ENCODE measurements at places on chromosomes 1 and 21. TPM values are rescaled to one million over a fixed set of nuclear protein-coding genes. Genes with fewer than 3 reads are reported as not detected.

- H3K4me3 ChIP-seq, result no peak overlapping the region
- H3K27ac ChIP-seq, result peak overlapping the region; percentile 60
- H3K4me1 ChIP-seq, result peaks cover 4% of the 10 kb centered on the region
- no peak for DNase-seq
- no peaks in the 10 kb centered on the region for H3K27me3 ChIP-seq
Observed at GRCh38 chr1:244139655-244140054, 88.6 kb downstream of the ZBTB18 start.

GRCh38 chr1:13790290-13791030 is 90.5 kb downstream of the PRDM2 start:
- peaks cover 2% of the 10 kb centered on the region for H3K4me1 ChIP-seq
- H3K27me3 ChIP-seq, result no peaks in the 10 kb centered on the region
- DNase-seq, result no peak
- peaks cover 5% of the 10 kb centered on the region for H3K36me3 ChIP-seq
- H3K4me3 ChIP-seq, result no peak overlapping the region

DNA sequence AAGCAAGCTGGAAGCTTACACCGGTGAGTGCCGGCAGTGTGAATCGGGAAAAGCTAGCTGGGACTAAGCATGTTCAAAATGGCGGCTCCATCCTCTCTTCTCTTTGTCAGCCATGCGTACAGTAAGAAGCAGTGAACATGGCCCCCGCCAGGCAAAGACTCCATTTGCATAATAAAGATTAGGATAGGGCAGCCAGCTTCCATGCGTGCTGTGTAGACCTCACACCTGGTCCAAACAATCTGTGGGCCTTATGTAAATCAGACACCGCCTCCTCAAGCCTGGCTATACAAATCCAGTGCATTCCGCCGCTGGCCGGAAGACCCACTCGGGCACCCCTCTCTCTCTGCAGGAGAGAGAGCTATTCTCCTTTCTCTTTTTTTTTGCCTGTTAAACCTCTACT is 150.3 kb downstream of the TIAM1 start:
- no peak overlapping the region for H3K27ac ChIP-seq
- no peaks in the 10 kb centered on the region for H3K27me3 ChIP-seq
- peaks cover 19% of the 10 kb centered on the region for H3K36me3 ChIP-seq
- H3K4me3 ChIP-seq, result no peak overlapping the region
- no peaks in the 10 kb centered on the region for H3K4me1 ChIP-seq
- DNase-seq, result no peak

GRCh38 chr1:164320790-164321731 is 237.9 kb upstream of the PBX1 start:
- peak; percentile 36 for DNase-seq
- peak overlapping the region; percentile 72 for H3K4me3 ChIP-seq
- peaks cover 13% of the 10 kb centered on the region for H3K4me1 ChIP-seq
- no peaks in the 10 kb centered on the region for H3K27me3 ChIP-seq
- no peaks in the 10 kb centered on the region for H3K36me3 ChIP-seq

- no peak overlapping the region for H3K27ac ChIP-seq
- DNase-seq, result no peak
- H3K27me3 ChIP-seq, result peaks cover 21% of the 10 kb centered on the region
- no peaks in the 10 kb centered on the region for H3K36me3 ChIP-seq
- peaks cover 5% of the 10 kb centered on the region for H3K4me1 ChIP-seq
Observed at GRCh38 chr1:184380468-184380867, 6.4 kb upstream of the C1orf21 start.

GRCh38 chr1:78091215-78091813 is 45.5 kb downstream of the GIPC2 start:
- H3K4me3 ChIP-seq, result no peak overlapping the region
- DNase-seq, result no peak
- no peak overlapping the region for H3K27ac ChIP-seq
- peaks cover 4% of the 10 kb centered on the region for H3K36me3 ChIP-seq

DNA sequence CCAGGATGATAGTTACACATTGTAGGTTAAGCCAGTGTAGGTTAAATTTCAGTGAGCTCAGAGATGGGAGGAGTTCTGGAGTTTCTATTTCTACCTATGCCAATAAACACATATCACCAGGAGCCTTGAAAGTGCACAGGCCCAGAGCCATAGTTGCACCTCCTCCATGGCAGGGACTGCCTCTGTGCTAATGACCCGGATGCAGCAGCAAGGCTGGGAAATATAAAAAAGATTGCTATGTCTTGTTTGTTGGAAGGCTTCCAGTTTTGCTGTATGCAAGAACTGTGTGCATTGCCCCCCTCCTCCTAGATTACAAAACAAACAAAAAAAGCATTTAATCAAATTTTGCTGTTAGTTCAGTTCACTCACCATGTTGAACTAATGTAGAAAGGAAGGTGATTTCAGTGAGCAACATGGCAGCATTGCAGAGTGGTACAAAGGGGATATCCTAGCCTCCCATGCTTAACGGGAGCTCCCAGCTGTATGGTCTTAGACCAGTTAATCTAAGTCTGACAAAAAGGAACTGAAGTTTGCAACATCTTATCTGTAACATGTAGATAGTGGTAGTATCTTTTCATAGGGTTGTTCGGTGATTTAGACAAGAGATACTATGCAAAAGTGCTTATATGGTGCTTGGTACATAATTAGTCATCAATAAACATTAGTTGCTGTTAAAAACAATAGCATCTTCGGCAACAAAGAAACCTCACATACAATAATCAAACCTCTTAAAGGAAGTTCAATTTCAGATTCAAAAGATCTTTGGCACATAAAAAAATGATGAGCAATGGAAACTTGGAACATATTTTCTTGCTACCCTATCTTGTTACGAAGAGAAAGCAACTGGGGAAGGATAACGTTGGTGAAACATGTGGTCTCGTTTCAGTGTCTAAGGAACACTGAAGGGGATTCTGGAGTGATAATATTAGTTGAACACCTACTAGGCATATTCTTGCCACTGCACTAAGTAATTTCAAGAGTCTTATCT is 309.5 kb downstream of the ASTN1 start:
- no peak overlapping the region for H3K27ac ChIP-seq
- H3K4me1 ChIP-seq, result peaks cover 4% of the 10 kb centered on the region
- no peaks in the 10 kb centered on the region for H3K36me3 ChIP-seq
- DNase-seq, result no peak
- no peaks in the 10 kb centered on the region for H3K27me3 ChIP-seq

GRCh38 chr1:24830680-24831272 is 85.5 kb downstream of the CLIC4 start:
- peaks cover 30% of the 10 kb centered on the region for H3K4me1 ChIP-seq
- H3K27me3 ChIP-seq, result no peaks in the 10 kb centered on the region
- no peak for DNase-seq
- H3K36me3 ChIP-seq, result peaks cover 2% of the 10 kb centered on the region
- no peak overlapping the region for H3K27ac ChIP-seq

GRCh38 chr1:236281654-236282424 is at the start of gene ERO1B:
ERO1B (minus strand) TSS chr1:236281958; CDS start chr1:236281783, 175 bp downstream.
- H3K4me1 ChIP-seq, result peaks cover 7% of the 10 kb centered on the region
- H3K4me3 ChIP-seq, result peak within 1 kb of the TSS; percentile 82
- H3K27me3 ChIP-seq, result peaks cover 66% of the 10 kb centered on the region

GRCh38 chr21:27363719-27364477 is 397.0 kb upstream of the ADAMTS5 start:
- DNase-seq, result no peak
- H3K36me3 ChIP-seq, result no peaks in the 10 kb centered on the region
- H3K27me3 ChIP-seq, result no peaks in the 10 kb centered on the region
- H3K4me1 ChIP-seq, result peaks cover 8% of the 10 kb centered on the region
- H3K4me3 ChIP-seq, result no peak overlapping the region

- H3K4me1 ChIP-seq, result no peaks in the 10 kb centered on the region
- no peaks in the 10 kb centered on the region for H3K36me3 ChIP-seq
- no peak for DNase-seq
Observed at GRCh38 chr1:6989212-6990159, 204.2 kb downstream of the CAMTA1 start.

DNA sequence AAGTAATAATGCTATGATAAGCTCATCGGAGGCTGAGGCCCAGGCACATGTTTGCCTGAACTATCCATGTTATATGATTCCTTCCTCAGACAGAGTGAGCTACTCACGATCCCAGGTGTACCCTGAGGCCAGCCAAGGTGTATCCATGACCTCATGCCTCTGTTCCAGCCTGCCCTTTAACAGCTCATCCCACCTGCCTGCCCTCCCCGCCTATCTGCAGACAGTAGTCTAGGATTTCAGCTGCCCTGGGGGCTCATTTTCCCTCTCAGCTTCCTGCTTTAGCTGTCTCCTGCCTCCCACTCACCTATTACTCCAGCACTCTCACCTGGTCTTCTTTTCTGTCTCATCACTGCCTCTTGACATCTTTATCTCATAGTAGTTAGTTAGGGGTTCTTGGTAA is 1.9 kb upstream of the IL24 start:
- no peak for DNase-seq
- H3K36me3 ChIP-seq, result no peaks in the 10 kb centered on the region
- no peak overlapping the region for H3K4me3 ChIP-seq
- peaks cover 1% of the 10 kb centered on the region for H3K27me3 ChIP-seq
- peak overlapping the region; percentile 16 for H3K27ac ChIP-seq
- H3K4me1 ChIP-seq, result peaks cover 11% of the 10 kb centered on the region

DNA sequence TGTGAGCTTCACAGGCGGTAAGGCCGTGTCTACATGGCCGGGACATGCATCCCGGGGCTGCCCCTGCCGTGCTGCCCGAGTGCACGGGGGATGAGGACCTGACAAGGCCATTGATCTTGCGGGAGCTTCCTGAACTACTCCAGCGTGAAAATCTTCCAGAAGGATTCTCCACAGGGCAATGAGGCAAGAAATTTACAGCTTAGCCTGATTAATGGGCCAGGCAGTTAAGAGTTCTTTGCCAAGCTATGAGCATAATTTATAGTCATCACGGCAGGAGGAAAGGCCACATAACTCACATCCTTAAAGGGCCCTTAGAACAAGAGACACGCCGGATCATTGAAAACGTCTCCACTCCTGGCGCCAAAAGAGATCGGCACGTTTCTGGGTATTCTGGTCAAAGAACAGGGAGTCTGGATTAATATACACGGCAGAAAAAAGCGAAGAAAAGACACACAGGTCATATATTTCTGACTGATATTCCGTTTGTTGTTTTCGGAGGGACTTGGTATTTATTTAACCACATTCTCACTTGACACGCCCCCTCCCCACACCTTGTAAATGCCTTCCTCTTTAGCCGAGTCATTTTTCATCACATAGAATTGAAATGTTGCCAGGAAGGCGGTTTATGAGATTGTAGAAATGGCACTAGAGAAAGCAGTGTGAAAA is 180.5 kb downstream of the DYRK1A start:
- H3K27ac ChIP-seq, result peak overlapping the region; percentile 89
- H3K27me3 ChIP-seq, result peaks cover 10% of the 10 kb centered on the region
- H3K4me3 ChIP-seq, result peak overlapping the region; percentile 5
- DNase-seq, result no peak

DNA sequence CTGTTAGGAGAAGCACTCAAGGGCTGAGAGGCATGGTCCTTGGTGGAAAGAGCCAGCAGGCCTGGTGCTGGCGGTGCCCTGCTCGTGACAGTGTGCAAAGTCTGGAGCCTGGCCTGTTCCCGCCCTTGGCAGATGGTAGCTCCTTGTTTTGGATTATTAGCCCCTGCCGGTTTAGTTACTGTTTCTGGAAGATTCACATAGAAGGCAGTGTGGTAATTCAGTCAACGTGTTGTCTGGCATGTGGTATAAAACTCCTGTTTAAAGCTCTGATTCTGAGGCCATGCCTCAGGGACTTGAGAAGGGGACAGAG is 6.8 kb downstream of the PKNOX1 start:
- H3K27me3 ChIP-seq, result no peaks in the 10 kb centered on the region
- no peak for DNase-seq
- H3K4me1 ChIP-seq, result peaks cover 17% of the 10 kb centered on the region
- no peak overlapping the region for H3K4me3 ChIP-seq

GRCh38 chr1:56287721-56288120 is 291.6 kb downstream of the PLPP3 start:
- H3K27ac ChIP-seq, result no peak overlapping the region
- H3K36me3 ChIP-seq, result no peaks in the 10 kb centered on the region
- no peaks in the 10 kb centered on the region for H3K27me3 ChIP-seq

DNA sequence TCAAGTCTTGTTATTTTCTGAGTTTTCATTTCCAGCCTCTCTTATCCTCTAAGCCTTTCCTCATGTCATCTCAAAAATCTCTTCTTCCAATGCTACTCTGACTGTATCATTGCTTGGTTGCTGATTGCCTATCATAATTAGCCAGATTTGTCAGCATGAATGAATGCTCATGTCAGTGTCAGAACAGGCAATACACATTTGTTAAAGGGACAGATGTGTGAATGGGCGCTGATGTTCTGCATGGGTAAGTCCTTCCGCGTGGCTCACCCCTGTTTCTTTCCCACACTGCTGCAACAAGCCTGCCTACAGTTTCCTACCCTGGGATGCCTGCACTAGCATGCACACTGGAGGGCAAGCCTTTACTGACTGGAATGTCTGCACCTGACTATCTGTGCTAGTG is 100.6 kb downstream of the RHOU start:
- no peaks in the 10 kb centered on the region for H3K27me3 ChIP-seq
- no peak overlapping the region for H3K27ac ChIP-seq
- no peak overlapping the region for H3K4me3 ChIP-seq
- H3K4me1 ChIP-seq, result peaks cover 13% of the 10 kb centered on the region
- H3K36me3 ChIP-seq, result no peaks in the 10 kb centered on the region

Gene AMY1A
- total RNA-seq, result not detected

Gene TINAGL1
- total RNA-seq, result 212 TPM

Gene FCMR
- not detected for total RNA-seq

Measured in mesothelial cell of epicardium (in vitro differentiated cells).